ENCODE measurements at places on chromosomes 11 and 22.

DNA sequence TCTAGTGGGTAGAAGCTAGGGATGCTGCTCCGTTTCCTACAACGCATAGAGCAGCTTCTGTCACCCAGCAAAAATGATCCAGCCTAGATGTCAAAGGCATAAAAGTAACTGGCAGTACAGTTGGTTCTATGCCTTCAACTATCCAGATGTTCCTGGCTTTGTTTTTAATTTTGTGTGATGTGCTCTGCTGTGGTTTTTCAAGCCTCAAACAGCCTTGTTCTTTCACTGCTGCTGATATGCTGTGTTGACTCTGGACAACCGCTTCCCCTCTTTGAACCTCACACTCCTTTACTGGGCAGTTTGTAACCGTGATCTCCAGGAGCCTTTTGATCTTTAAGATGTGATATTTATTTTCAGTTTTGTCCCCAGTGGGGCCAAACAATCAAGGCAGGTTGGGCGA lies 116.4 kb downstream of the SEZ6L start:
- no peak for DNase-seq

GRCh38 chr22:29331658-29332300 lies 16.3 kb upstream of the RASL10A start:
- no peak for DNase-seq

- DNase-seq: no peak
These were observed 696 bp upstream of the MICAL2 start for GRCh38 chr11:12109591-12110196.

- no peak for DNase-seq
These were observed 34.4 kb downstream of the ARVCF start for GRCh38 chr22:19981961-19982920.

DNA sequence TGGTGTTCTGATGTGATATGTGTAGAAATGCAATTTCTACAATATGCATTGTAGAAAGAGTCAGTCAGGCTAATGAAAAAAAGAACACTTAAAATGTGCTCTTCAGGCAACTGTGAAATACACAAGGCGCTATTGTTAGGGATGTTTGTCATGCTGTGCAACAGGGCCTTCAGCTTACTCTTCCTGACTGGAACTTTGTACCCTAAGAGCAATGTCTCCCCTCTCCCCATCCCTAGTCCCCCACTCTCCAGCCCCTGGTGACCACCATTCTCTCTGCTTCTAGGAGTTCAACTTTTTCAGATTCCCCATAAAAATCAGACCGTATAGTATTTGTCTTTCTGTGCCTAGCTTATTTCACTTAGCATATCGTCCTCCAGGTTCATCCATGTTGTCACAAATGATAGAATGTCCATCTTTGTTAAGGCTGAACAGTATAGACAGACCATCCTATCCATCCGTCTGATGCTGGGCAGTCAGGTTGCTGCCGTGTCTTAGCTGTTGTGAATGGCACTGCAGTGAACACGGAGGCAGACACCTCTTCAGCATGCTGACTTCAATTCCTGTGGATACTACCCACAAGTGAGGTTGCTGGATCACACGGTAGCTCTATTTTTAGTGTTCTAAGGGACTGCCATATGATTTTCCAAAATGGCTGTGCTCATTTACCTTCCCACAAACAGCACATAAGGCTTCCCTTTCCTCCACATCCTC lies 10.7 kb downstream of the NDUFV1 start:
- DNase-seq: no peak

DNA sequence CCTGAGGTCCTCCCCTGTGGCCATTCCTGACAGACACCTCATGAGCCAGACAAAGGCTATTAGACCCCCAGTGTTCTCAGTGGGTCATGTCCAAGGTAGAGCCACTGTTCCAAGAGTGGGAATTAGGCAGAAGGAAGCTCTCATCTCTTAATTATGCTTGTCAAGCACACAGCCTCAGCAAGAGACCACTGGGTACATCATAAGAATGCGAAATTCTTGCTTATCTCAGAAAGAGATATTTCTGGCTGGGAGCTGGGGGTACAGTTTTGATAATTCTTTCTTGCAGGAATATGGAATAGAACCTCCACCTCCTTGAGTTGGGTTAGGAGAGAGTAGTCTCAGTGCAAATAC lies 1280.0 kb upstream of the CNTN5 start:
- no peak for DNase-seq

DNA sequence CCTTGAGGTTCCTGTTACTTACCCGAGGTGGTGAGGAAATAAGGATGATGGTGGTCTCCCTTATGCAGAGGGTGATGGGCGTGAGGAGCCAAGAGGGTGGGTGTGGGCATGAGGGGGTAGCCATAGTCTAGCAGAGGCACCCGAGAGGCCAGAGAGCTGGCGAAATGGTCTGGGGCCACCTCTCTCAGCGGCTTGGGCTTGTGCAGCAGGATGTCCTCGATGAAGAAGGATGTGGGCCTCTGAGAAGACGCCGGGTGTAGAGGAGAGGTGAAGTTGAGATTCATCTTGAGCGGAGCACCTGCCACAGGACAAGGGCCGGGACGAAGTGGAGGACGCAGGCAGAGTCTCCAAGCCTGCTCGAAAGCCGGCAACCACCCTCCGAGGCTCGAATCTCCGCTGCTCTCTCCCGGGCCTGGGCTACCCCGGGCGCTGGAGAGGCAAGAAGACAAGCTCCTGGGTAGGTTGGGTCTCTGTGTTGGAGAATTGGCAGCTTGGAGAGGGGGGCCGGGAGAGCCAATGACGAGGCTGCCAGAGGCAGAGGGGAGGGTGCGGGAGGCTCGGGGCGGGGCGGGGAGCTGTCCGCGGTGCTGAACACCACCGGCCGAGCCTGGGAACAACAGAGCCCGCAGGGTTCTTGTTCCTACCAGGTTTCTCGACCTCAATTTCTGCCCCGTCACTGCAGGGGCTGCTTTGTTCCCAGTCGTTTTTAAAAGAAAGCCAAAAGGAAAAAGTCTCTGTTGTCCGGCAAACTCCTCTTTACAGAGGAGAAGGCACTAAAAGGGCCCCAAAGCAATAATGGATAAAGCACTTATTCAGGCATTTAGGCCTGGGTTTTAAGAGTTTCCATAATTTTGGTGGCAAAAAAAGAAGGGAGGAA lies at the start of gene BSX:
BSX (minus strand) TSS at position 447 of the 877 bp plus-strand sequence; CDS start at position 284, 163 bp downstream.
- peak; percentile 46 for DNase-seq

DNA sequence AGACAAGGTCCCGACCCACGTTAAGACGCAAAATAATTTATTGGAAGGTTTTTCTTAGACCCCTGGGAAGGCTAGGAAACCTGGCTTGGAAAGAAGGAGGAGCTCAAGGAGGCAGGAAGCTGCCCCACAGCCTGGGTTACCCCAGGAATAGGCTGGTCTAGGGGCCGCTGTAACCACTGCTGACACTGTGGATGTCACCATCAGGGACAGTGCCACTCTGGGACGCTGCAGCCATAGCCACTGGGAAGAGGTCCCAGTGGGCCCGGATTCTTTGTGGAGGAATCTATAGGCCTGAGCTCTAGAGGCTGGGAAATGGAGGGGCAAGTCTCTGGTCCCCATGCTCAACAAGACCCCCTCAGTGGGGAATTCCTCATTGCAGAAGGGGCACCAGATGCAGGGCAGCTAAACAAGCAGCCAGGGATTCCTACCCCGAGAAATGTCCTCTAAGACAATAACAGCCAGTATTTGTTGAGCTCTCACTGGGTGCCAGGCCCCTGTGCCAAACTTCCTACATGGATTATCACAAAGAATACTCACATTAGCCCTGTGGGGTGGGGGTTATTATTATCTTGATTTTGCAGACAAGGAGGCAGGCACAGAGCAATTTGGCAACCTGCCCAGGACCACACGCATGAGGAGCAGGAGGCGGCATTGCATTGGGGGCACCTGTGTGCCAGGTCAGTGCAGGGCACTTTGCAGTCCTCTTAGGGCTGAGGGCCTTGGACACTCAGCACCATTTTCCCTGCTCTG lies 19.5 kb upstream of the CHKA start:
- no peak for DNase-seq

DNA sequence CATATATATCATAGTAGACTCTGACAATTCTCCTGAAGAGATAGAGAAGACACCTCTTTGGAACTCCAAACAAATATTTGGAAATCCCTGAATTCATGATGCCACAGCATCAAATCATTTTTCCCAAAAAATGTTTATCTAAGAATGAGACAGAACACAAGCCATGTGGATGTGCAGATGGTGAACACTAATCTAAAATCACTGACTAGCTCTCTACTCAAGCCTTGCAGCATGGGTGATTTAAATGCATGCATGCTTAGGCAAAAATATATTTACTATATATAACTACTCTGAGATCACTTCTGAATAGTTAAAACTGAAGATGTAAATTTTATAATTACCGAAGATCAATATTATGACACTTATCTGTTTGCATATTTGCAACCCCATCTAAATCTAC lies 289.9 kb downstream of the GUCY1A2 start:
- DNase-seq: no peak

Data from stimulated activated naive CD4-positive, alpha-beta T cell (primary cell).